ENCODE measurements at places on chromosomes 5 and 9.

DNA sequence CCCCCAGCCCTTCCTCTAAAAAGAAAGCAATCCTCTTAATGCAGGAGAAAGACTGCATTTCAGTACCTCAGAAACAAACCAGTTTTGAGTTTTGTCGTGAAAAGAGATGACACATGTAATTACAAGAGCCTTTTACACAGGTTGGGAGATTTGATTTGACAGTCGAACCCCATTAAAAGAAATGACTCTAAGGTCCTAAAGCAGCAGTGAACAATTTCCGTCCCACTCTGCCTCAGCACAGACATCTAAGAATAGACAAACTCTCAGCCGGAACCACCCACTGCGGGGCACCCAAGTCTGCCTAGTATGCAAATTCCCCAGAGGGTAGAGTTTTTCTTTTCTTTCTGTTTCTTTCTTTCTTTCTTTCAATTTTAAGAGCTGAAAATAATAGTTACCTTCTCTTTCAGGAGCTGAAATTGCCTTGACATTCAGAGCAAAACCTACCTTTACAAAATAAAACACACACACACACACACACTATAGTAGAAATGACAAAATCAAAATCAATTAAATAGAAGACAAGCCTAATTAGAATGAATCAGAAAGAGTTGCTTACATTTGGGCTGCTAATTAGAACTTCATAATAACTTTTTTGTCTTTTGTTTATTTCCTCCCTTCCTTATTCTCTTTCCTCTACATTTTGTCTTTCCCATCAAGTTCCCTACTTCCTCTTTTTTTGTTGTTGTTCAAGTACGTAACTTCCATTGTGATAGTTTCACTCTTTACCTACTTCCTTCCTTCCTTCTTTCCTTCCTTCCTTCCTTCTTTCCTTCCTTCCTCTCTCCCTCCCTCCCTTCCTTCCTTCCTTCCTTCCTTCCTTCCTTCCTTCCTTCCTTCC is 65.1 kb downstream of the BASP1 start:
- no peak for DNase-seq

DNA sequence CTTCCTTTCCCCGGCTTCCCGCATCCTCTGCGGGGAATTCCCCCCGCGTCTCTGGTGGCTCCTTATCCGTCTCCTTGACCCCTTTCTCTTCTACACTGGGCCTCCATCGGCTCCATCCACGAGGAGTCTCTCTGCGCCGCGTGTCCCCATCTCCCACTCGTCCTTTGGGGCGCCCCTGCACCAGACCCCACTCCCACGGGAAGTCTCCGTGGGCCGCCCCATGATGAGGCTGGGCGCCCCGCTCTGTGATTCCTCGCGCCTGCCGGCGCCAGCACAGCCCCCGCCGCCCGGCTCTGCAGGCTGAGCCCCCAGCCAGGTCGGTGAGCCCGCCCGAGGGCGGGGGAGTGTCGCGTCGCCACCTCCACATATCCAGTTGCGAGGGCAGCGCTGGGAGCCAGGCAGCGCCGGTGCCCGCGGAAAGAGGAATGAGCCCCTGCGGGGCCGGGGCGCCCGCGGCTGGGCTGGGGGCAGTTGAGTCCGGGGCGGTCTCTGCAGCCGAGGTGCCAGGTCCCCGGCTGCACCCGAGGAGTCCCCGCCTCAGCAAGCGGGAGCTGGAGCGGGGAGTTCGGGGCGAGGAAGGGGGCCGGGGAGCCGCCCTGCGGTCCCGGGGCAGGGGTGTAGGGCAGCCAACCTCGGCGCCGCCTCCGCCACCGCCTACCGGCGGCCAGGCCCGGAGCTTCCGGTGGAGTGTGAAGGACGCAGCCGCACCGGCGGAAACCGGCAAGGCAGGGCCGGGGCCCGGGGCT is 2.1 kb upstream of the TRAF1 start:
- peak; percentile 77 for DNase-seq

- DNase-seq, result no peak
Measured at GRCh38 chr5:1368236-1368635, 23.3 kb upstream of the CLPTM1L start.

- no peak for DNase-seq
Measured at GRCh38 chr5:5800801-5801761, 378.6 kb downstream of the ICE1 start.

DNA sequence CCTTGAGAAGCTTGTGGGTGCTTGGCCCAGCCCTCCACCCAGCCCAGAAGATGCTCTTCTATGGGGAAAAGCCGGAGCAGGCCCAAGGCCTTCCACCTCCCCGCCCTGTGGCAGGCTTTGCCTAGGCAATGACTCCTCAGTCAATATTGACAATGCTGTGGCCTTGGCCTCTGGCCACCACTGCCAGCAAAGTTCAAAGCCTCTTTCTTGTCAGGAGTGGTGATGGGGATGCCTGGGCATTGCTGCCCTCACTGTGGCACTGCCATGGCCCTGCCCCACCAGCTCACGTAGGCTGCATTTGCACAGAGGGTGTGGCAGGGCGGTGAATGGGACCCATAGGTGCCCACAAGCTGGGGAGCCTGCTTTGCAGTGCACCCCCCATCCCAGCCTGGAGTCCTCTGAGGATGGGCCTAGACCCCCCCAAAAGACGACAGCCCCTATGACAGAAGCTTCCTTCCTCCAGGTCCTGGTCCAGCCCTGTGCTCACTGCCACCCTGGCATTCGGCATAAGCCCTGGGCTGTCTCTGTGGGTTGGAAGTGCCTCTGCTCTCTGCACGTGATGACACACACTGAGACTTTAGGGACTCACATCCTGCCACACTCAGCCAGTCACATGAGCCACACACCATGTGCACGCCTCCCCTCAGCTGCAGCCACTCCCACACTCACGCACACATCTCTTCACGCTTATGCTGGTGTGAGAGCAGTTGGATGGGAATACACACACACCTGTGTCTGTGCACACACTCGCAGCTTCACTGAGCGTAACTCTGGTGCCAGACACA is 31.1 kb downstream of the MORN5 start:
- DNase-seq, result no peak

GRCh38 chr9:110298043-110298605 is 39.5 kb downstream of the TXNDC8 start:
- DNase-seq, result no peak

DNA sequence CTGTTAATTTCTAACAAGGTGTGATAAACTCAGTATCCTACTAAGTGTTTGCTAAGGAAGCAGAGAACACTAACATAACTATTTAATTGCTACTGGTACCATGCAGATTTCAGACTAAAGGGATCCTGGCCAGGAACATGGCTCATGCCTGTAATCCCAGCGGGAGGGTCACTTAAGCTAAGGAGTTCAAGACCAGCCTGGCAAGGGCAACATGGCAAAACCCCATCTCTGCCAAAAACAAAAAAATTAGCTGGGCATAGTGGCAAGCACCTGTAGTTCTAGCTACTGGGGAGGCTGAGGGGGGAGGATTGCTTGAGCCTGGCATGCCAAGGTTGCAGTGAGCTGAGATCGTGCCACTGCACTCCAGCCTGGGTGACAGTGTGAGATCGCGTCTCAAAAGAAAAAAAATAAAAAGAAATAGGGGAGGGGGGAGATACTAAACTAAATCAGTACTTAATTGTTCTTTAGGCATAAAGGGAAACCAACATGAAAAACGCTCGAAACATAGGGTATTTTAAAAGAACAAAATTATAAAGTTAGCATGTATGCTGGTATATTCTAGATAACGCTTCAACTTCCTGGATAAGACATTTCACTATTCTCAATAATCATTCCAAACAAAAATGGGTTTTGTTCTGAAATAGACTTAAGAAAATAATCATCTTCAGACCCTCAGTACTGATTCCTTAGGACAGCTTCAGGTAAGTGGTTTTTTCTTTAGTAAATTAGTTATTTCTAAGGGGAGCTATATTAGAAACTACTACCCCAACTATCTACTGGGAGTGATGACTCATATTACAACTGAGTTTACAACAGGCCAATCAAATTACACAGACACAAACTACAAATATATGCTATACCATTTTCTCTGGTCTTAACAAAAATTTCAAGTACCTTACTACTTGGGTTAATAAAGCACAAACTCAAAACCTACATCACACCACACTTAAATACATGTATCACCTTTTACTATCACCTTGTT is 3.5 kb downstream of the PANK3 start:
- no peak for DNase-seq

DNA sequence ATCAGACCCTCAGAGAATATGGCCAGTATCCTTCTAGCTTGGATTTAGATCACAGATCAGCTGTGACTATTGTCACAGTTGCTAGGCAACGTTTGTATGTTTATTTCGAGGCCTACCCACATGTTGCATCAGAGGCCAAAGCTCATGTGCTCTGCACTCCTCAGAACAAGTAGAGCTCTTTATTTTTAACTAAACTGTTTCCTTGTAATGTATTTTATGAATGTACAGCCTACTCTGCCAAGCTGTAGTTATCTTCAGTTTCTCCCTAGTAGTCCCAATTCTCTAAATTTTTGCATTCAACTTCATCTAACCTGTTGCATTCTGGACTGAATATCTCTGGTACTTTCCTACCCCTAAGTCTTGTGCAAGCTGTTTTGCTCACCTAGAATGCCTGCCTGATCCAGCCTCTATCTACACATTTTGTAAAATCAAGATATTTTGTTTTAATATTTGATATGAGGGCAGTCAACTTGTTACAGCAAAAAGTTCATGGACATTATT is 52.8 kb downstream of the CAST start:
- peak; percentile 83 for DNase-seq

DNA sequence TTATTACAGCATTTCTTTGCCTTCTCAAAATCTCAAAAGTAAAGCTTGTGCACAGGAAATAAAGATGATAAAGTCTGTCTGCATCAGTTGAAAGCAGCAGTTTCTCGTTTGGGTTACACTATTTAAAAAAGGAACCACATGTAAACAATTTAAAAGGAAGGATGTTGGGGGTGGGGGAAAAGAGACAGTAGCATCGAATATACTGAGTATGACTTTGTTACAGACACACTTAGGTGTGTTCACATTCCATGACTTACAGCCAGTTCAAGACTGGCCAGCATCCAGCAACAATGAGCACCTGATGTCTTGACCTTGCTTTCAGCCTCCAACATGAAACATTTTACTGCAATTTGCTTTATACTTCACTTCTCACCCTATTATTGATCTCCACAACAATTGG is 8.7 kb downstream of the GAPT start:
- DNase-seq, result no peak

DNA sequence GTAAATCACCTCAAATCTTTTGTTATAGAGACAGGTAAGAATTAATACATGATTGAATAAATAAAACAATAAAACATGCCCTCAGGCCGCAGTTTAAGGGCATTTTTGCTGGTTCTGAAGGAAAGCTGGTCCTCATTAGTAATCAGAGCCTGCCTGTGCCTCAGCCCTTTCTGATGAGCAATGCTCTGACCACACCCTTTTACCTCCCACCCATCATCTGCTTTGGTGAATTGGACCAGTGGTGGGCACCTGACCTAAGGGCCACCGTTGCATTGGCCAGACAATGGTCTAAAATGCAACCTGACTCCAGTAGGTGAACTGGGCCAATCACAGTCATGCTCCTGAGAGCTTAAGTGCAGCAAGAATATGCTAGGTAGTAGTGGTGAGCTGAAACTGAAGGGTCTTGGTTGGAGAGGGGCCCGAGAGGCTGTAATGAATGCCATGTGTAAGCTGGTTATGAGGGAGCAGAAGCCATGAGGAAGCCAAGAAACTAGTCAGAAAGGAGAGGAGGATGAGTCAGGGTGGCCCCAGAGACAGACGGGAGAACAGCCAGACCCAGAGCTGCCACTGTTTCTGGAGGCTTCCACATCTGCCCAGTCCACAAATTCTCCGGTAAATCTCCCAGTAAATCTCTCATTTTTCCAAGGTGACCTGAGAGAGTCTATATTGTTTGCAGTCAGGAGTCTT is 45.5 kb upstream of the ZSWIM6 start:
- DNase-seq, result no peak

DNA sequence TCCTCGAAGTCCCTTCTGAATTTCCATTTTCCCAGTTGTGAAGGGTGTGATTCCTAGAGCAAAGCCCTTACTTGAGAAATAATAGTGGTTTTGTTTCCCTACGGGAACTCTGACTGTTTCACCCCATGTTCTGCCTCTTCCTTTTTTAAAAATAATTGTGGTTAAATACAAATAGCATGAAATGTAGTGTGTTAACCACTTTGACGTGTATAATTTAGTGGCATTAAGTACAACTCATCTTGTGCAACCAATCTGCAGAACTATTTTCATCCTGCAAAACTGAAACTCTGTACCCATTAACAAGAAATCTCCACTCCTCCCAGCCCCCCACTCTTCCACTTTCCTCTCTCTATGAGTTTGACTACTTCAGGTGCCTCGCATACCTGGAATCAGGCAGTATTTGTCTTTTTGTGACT is 35.6 kb upstream of the HAND1 start:
- DNase-seq, result no peak

DNA sequence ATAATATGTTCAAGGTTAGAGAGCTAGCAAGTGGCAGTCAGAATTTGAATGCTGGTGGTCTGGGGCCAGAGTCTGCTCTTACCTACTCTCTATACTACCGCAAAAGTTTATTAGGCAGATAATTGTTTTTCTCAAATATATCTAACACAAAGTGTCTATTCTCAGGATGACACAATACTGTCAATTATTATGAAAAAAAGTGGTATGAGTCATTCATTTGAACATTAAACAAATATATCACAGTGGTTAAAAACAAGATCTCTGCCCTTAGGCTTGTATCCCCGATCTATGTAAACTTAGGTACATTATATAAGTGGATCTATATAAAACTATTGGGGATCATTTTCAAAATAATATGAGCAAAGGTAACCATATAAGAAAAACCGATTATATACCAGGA is 354.9 kb downstream of the CETN3 start:
- no peak for DNase-seq

- no peak for DNase-seq
Measured at GRCh38 chr9:114221706-114222465, 66.5 kb downstream of the COL27A1 start.

DNA sequence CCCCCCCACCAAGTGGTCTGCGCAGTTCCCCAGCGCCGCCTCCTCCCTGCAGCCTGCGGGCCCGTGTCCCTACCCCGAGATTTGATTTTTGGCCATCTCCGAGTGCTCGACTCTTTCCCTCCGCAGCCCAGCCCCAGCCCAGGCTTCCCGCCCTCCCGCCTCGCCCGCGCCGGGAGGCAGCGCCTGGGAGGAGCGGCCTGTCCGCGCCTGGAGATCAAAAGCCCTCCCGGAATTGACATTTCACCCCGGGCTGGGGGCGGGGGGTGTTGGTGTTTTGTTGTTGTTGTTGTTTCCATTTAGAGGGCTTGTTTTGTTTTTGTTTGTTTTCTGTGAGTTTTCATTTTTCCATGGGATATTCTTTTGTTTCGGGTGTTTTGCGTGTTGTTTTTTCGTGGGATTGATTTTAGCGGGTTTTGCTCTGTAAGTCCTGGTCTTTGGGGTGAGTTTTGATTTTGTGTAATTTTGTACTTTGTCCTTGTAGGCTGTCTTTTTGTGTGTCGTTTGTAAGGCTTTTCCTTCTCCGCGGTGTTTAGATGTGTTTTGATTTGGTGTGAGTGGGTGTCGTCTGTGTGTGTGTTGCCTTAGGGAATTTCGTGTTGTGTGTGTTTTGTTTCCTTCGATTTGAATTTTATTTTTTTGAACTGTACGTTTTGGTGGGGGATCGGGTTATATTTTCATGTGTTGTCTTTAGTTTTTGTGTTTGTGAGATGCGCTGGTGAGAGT is 1.7 kb upstream of the PAX5 start:
- DNase-seq, result no peak

- no peak for DNase-seq
Measured at GRCh38 chr9:38651400-38652042, 31.1 kb upstream of the ANKRD18A start.

Data from CD4-positive, alpha-beta T cell treated with Interleukin-4 for 4 hours (primary cell).